Hematopoietic multipotent progenitor cell (in vitro differentiated cells): ENCODE measurements at places on chromosomes 6 and 20.

- DNase-seq: no peak
Measured at GRCh38 chr20:61253640-61254511, 1.8 kb downstream of the CDH4 start.

DNA sequence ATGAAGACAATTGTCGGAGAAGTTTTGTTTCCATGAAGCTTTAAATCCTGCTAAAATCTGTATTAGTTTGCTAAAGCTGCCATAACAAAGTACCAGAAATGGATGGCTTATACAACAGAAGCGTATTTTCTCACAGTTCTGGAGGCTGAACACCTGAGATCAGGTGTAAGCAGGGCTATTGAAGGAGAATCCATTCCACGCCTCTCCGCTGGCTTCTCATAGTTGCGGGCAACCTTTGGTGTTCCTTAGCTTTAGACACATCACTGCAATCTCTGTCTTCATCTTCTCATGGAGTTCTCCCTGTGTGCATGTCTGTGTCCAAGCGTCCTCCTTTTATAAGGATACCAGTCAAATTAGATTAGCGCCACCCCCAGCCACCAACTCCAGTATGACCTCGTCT, 159.9 kb upstream of the CDYL start:
- no peak for DNase-seq

GRCh38 chr20:48404598-48404997, 423.2 kb downstream of the PREX1 start:
- DNase-seq: peak; percentile 23

- DNase-seq: no peak
Measured at GRCh38 chr6:158766621-158767455, 52.3 kb downstream of the EZR start.

DNA sequence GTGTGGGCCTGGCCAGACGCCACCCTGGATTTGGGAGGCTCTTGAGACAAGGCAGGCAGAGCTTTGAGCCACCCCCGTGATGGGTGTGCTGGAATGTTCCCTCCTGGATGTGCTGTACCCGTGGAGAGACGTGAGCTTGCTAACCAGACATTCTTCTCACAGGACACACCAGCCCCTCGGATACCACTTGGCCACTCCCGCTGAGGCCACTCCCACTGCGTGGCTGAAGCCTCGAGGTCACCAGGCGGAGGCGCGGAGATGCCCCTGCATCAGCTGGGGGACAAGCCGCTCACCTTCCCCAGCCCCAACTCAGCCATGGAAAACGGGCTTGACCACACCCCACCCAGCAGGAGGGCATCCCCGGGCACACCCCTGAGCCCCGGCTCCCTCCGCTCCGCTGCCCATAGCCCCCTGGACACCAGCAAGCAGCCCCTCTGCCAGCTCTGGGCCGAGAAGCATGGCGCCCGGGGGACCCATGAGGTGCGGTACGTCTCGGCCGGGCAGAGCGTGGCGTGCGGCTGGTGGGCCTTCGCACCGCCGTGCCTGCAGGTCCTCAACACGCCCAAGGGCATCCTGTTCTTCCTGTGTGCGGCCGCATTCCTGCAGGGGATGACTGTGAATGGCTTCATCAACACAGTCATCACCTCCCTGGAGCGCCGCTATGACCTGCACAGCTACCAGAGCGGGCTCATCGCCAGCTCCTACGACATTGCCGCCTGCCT, 14.1 kb downstream of the SLCO4A1 start:
- no peak for DNase-seq

- no peak for DNase-seq
Measured at GRCh38 chr6:15776458-15776980, 113.7 kb upstream of the DTNBP1 start.

- DNase-seq: no peak
Measured at GRCh38 chr6:13380761-13381160, 52.4 kb upstream of the TBC1D7 start.

- no peak for DNase-seq
Measured at GRCh38 chr20:8953300-8953699, 115.6 kb upstream of the PLCB4 start.

DNA sequence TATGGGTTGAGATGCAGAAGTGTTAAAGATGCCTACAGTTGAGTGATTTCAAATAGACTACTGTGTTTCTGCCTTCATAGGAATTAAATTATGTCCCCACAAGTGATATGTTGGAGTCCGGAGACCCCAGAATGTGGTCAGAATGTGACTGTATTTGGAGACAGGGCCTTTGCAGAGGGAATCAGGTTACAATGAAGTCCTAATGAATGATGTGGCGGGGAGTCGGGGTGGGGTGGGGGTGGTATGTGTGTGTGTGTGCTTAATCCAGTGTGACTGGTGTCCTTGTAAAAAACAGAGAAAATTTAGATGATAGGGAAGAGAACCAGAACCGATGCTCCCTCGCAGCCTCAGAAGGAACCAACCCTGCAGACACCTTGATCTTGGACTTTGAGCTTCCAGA, 448.2 kb downstream of the QKI start:
- no peak for DNase-seq

DNA sequence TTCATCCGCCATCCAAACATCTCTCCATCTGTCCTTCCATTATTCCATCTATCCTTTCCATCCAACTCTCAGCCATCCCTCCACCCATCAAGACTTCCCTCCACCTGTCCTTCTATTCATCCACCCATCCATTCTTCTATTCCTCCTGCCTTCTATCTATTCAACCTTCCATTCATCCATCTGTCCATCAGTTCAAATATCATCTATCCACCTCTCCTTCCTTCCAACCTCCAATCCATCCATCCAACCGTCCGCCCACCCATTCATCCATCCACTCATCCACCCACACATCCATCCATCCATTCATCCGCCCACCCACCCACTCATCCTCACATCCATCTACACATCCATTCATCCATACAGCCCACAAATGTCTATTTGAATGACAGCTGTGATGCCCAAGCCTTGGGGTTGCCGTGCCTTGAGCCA, 132.1 kb downstream of the CEBPB start:
- DNase-seq: no peak

DNA sequence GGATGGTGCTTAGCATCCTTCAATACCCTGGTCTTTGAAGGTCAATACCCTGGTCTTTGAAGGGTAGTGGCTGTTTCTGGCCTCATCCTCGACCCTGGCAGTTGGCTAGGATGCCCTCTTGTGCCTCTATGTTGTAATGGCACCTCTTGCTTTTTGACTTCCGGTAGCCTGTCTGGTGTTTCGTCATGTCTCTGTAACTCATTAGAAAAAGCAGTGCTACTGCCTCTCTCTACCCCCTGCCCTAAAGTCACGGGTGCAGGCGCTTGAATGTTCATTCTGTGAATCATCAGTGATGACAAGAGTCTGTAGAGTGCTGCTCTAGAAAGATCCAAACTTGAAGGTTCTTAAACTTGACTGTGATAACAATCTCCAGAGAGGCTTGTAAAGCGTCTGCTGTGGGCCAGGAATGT, 28.3 kb downstream of the RSPO4 start:
- DNase-seq: peak; percentile 63

GRCh38 chr6:7591770-7592169, 1.8 kb downstream of the SNRNP48 start:
- DNase-seq: no peak

GRCh38 chr6:75217193-75217592, 11.3 kb upstream of the COL12A1 start:
- no peak for DNase-seq

DNA sequence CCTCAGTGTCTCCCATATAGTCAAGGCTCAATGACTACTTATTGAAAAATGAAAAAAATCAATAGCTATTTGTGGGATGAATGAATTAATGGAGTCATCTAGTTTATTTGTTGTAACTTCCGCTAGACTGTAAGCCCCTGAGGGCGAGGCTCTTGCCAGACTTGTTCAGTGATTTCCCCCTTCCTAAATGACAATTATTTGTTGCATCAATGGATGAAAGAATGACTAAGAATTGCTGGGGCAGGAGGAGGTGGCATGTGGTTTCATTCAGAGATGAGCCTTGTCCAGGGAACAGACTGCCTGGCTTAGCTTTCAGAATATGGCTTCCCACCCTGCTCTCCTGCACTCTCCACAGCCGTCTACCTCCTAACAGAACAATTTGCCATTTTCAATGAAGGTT, 1.1 kb upstream of the PRELID3B start:
- no peak for DNase-seq

DNA sequence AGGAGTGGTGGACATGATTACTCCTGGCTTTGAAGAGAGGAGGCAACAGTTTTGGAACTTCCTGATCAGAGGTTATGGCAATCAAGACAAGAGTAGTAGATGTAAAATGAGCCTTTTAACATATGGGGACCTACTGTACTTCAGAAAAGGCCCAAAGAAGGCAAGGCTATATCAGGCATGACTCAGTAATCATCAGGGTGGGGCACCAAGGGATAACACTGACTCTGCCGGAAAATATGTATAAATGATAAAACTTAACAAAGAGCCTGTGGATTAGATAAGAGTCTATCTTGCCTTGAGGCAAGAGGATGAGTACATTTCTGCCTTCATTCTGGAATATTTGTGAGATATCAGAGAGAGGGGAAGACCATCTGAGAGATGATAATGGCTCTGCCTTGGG, 1389.9 kb upstream of the MAP3K7 start:
- DNase-seq: no peak

DNA sequence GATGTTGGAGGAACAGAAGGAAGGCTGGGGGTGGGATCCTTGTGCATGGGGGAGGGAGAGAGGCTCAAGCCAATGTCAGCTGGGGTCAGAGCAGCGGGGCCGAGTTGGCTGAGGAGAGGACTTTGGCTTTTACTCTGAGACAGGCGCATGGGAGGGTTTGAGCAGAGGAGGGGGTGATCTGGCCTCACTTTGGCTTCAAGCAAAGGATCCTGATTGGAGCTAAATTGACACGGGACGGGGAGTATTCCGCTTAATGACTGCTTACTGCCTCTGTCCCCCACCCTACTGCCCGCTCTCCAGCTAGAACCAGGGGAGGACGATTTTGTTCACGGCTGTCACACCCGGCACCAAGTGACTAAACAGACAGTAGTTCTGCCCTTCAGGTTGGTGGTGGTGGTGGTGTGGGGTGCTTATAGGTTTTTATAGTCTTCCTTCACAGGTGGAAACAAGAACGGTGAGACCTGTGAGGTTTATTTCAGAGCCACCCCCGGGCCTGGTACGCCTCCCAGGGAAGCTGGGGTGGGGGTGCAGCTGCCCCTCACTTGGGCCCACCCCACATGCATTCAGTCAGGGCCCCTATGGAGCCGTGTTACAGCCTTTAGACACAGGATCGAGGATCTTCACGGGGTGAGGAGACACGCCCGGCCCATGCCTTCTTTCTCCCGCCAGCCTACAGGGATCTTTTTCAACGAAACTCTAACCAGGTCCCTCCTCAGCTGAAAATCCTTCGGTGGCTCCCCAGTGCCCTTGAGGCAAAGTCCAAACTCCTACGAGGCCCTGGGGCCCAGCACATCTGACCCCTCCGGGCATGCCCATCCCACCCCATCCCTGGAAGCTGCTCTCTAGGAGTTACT, 1.3 kb upstream of the SNAI1 start:
- DNase-seq: no peak

DNA sequence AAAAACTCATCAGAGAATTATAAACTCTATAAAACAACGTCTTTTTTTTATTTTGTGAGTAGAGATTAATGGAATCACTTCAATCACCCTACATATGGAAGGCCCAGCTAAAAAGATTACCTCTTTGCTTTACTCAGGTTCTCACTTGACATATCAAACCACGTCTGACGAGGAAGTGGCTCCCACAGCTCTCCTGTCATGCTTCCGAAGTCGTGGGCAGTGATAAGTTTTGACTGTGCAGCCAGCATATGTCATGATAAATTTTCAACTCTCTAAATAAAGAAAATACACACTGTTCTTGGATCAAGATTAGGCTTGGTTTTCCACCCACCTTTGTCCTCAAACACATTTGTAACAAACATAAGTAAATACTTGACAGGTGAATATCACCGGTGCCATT, 279.5 kb upstream of the RNF217 start:
- no peak for DNase-seq

DNA sequence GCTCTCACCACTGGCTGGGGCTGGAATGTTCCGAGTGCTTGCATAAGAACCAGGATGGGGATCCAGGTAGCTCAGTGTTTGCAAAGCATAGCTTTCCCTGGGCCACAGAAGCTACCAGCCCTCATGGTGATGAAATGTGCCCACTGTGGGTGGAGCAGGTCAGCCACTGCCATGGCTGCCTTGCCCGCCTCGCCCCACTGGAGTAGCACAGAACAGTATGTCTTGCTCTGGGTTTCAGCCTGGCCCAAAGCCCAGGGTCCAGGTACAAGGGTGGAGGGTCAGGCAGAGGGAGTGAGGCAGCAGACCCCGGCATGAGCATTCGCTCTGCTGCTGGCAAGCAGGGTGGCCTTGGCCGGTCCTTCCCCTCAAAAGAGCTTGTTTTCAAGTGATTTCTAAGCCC, 34.7 kb downstream of the KCNK17 start:
- DNase-seq: no peak

GRCh38 chr6:435441-436307, 44.1 kb downstream of the IRF4 start:
- DNase-seq: no peak

GRCh38 chr6:35919827-35920751, 809 bp downstream of the SRPK1 start:
- peak; percentile 63 for DNase-seq

DNA sequence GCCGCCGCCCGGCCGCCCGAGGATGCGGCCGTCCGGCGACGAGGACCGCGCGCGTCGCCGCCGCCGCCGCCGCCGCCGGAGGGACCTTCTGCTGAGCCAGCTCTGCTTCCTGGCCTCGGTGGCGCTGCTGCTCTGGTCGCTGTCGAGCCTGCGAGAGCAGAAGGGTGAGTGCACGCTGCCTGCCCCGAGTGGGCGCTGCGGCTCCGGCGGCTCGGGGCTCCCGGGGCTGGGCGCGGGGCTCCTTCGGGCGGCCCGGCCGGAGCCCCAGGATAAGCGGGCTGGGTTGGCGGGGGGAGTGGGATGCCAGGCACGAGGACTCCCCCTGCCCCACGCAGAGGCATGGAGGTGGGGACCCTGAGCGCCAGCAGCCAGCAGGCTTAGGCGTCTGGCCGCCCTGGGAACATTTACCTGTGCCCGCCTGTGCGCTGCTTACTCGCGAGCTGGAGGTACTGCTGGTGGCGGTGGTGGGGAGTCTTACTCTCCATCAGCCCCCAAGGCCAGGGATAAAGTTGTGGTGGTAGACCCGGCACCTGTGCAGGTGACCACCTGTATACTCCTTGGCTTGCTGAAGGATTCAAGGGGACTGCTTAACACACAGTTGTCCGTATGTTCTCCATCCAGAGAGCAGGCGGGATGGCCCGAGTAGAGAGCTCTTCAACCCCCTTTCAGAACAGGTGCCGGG, 520 bp downstream of the SLC24A3 start:
- no peak for DNase-seq

GRCh38 chr6:138914701-138915100, 73.4 kb downstream of the REPS1 start:
- no peak for DNase-seq

GRCh38 chr6:111921103-111921502, 47.9 kb upstream of the FYN start:
- no peak for DNase-seq

GRCh38 chr6:5681480-5681879, 325.2 kb downstream of the NRN1 start:
- DNase-seq: no peak

- DNase-seq: no peak
Measured at GRCh38 chr6:143397227-143398222, 53.0 kb downstream of the ADAT2 start.
